Hepatocyte (in vitro differentiated cells): ENCODE measurements at places on chromosomes 2 and 18.

- no peak overlapping the region for H3K27ac ChIP-seq
- no peaks in the 10 kb centered on the region for H3K36me3 ChIP-seq
- H3K4me1 ChIP-seq = peaks cover 19% of the 10 kb centered on the region
- DNase-seq = no peak
Observed at GRCh38 chr2:236161531-236161930, 6.7 kb downstream of the GBX2 start.

DNA sequence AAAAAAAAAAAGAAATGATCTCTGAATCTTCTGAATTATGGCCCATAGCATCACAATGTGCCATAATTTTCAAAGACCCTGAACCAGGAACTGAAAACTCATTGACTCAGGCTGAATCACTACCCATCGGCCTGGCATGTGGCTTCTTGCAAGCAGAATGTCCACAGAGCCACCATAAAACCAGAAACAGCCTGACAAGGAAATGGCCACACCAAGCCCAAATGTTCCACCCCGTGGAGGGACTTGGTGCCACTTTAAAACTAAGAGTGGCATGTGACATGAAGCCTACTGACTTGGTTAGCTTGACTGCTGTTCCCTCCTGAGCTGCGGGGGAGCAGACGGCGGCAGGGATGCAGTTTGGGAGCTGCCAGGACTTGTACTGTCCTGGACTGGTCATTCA is 71.2 kb upstream of the RBM44 start:
- H3K27ac ChIP-seq = no peak overlapping the region
- H3K27me3 ChIP-seq = no peaks in the 10 kb centered on the region
- peaks cover 45% of the 10 kb centered on the region for H3K4me1 ChIP-seq
- DNase-seq = no peak
- no peak overlapping the region for H3K4me3 ChIP-seq
- H3K36me3 ChIP-seq = no peaks in the 10 kb centered on the region

DNA sequence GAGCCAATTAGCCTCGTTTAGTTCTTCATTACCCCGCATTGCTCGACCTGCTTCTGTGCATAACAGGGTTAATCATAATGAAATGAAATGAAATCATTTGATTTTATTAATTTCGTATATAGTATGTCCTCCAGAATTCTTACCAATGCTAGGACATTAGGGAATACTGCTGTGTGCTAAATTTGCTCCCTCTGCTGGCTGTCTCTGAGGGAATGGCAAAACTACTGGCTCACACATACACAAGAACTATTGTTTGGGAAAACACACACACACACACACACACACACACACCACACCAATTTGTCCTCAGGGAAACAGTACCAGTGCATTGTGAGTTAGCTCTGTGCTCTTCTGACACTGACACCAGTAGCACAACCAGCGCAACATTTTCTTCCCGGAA is 273.3 kb upstream of the TCF4 start:
- peak; percentile 15 for DNase-seq
- no peaks in the 10 kb centered on the region for H3K36me3 ChIP-seq
- no peak overlapping the region for H3K4me3 ChIP-seq
- peaks cover 3% of the 10 kb centered on the region for H3K4me1 ChIP-seq

DNA sequence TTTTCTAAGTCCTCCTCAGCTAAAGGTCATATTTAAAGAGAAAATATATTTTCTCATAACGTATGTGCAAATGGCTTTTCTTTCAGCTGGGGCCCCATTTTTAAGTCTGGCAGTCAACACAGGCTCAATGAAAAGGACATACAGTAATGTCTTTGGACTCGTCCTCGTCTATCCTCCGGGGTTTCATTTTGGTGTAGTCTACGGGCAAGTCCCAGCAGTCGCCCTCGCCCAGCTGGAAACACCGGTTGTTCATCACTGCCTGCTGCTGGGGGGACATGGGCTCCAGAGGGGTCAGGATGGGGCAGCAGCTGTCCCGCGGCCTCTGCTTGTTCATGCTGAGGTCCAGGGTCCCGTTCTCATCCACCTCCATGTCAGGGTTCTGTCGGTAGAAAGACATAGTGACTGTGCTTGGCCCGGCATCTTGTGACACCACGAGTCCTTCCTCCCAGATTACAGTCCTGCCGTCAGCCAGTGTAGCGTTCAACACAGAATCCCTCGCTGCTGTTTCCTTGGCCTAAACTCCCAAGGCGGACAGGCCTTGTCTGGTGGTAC is 144.9 kb upstream of the PXDN start:
- no peak overlapping the region for H3K27ac ChIP-seq
- no peaks in the 10 kb centered on the region for H3K36me3 ChIP-seq
- no peak for DNase-seq
- no peaks in the 10 kb centered on the region for H3K4me1 ChIP-seq
- H3K4me3 ChIP-seq = no peak overlapping the region
- no peaks in the 10 kb centered on the region for H3K27me3 ChIP-seq

- H3K4me1 ChIP-seq = no peaks in the 10 kb centered on the region
- DNase-seq = peak; percentile 28
- H3K36me3 ChIP-seq = no peaks in the 10 kb centered on the region
- H3K27ac ChIP-seq = peak overlapping the region; percentile 63
- H3K27me3 ChIP-seq = no peaks in the 10 kb centered on the region
- H3K4me3 ChIP-seq = peak overlapping the region; percentile 98
Observed at GRCh38 chr18:80245781-80246444, 1.4 kb downstream of the PARD6G start.

- no peak for DNase-seq
- no peak overlapping the region for H3K4me3 ChIP-seq
- no peak overlapping the region for H3K27ac ChIP-seq
- no peaks in the 10 kb centered on the region for H3K36me3 ChIP-seq
- no peaks in the 10 kb centered on the region for H3K27me3 ChIP-seq
Observed at GRCh38 chr2:36951027-36951518, 15.3 kb downstream of the STRN start.
